Activated CD8-positive, alpha-beta T cell treated with anti-CD3 and anti-CD28 coated beads, Interleukin-2, amount 10 ng/mL, durations not matched to agents 7 days and 5 days (primary cell): ENCODE measurements at places on chromosomes 5 and 9. TPM values are rescaled to one million over a fixed set of nuclear protein-coding genes. Genes with fewer than 3 reads are reported as not detected.

Gene FYB1
- total RNA-seq = 198 TPM

- peaks cover 9% of the 10 kb centered on the region for H3K27me3 ChIP-seq
- no peak overlapping the region for H3K27ac ChIP-seq
- no peak overlapping the region for H3K4me3 ChIP-seq
- no peaks in the 10 kb centered on the region for H3K36me3 ChIP-seq
- no peak for DNase-seq
Measured at GRCh38 chr9:68794898-68795297, 89.9 kb downstream of the PIP5K1B start.

- no peaks in the 10 kb centered on the region for H3K27me3 ChIP-seq
- H3K4me1 ChIP-seq = peaks cover 26% of the 10 kb centered on the region
- H3K27ac ChIP-seq = no peak overlapping the region
- H3K36me3 ChIP-seq = no peaks in the 10 kb centered on the region
Measured at GRCh38 chr5:140220032-140220697, 45.2 kb downstream of the CYSTM1 start.

Gene RNF44
- total RNA-seq = 92.7 TPM

Gene RAD1
- total RNA-seq = 32.4 TPM

DNA sequence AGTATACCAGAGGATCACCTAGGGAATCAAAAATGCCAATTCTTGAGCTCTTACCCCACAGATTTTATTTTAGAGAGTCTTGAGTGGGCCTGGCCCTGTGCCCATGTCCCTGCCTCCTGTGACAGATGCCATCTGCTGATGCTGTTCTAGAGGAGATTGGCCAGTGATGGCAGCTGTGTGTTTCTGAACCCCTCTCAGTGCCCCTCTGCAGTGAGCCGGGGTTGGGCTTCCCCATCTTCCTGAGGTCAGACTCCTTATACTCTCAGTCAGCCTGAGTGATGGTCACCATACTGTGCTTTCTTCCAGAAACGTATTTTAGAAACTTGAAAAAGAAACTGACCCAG lies 6.1 kb downstream of the PTCD2 start:
- H3K27me3 ChIP-seq = no peaks in the 10 kb centered on the region
- peaks cover 47% of the 10 kb centered on the region for H3K36me3 ChIP-seq
- peaks cover 10% of the 10 kb centered on the region for H3K4me1 ChIP-seq
- H3K27ac ChIP-seq = no peak overlapping the region
- no peak overlapping the region for H3K4me3 ChIP-seq
- no peak for DNase-seq
